ENCODE measurements at places on chromosomes 2 and 18.
A peak's percentile ranks its signal among the peaks of the same experiment; 100 is the strongest.

DNA sequence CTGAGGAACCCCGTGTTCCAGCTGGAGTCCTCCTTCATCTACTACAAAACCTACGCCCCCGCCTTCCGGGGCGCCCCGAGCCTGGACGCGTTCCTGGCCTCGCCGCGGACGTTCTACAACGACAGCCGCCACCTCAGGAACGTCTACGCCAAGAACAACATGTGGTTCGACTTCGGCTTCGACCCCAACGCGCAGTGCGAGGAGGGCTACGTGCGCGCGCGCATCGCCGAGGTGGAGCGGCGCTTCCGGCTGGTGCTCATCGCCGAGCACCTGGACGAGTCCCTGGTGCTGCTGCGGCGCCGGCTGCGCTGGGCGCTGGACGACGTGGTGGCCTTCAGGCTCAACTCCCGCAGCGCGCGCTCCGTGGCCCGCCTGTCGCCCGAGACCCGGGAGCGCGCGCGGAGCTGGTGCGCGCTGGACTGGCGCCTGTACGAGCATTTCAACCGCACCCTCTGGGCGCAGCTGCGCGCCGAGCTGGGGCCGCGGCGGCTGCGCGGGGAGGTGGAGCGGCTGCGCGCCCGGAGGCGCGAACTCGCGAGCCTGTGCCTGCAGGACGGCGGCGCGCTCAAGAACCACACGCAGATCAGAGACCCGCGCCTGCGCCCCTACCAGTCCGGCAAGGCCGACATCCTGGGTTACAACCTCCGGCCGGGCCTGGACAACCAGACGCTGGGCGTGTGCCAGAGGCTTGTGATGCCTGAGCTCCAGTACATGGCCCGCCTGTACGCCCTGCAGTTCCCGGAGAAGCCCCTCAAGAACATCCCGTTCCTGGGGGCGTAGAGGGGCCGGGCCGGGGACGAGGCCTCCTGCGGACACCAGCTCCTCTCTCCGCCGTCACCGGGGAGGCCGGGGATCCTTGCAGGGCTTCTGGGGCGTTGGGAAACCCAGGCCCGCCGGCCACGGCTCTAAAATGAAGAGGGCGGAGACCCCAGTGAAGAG, 5.3 kb upstream of the NEU4 start:
- DNase-seq = peak; percentile 82

DNA sequence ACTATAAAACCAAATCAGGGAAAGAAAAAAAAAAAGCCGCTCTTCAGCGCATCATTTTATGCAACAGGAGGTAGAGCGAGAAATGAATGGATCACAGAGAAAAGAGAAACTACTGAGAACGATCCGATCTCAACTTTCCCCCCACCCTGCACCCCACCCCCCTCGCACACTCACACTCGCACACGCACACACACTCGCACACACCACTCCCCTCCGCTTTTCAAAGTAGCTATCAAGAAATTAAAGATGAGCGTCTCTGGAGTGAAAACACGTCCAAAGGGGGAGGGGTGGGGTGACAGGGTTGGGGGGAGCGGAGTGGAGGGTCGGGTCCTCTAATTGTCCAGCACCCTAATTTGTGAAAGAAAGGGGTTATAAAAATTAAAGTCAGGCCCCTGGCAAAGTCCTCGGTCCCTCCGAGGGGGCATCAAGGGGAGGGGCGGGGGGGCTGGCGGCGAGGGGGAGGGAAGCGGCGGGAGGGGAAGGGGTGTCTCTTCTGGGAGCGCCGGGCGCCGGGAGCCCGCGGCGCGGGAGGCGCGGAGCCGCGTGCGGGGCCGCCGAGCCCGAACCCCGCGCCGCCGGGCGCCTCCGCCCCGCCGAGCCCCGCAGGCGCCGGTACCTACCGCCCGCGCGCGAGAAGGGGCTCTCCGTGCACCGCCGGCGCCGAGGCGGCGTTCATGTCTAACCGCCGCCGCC, 428 bp downstream of the TCF4 start:
- DNase-seq = peak; percentile 58

GRCh38 chr2:150994076-150994475, 267.6 kb downstream of the RBM43 start:
- no peak for DNase-seq

DNA sequence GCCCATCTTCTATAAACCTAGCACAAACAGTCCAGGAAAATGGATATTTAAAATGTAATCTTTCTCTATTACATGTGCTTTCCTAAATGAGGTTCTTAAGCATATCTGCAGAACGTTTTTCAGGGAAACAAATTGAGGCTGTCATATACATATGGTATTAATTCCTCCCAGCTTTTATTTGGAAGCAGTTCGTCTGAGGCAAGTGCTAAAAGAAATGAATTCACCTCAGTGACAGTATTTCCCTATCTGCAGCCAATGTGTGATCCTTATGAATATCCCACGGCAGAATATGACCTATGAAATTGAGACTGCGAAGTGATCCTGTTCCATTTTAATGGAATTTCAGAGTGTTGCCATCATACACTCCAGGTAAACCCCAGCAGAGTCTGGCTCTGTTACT, 7.1 kb downstream of the MYOM1 start:
- no peak for DNase-seq

DNA sequence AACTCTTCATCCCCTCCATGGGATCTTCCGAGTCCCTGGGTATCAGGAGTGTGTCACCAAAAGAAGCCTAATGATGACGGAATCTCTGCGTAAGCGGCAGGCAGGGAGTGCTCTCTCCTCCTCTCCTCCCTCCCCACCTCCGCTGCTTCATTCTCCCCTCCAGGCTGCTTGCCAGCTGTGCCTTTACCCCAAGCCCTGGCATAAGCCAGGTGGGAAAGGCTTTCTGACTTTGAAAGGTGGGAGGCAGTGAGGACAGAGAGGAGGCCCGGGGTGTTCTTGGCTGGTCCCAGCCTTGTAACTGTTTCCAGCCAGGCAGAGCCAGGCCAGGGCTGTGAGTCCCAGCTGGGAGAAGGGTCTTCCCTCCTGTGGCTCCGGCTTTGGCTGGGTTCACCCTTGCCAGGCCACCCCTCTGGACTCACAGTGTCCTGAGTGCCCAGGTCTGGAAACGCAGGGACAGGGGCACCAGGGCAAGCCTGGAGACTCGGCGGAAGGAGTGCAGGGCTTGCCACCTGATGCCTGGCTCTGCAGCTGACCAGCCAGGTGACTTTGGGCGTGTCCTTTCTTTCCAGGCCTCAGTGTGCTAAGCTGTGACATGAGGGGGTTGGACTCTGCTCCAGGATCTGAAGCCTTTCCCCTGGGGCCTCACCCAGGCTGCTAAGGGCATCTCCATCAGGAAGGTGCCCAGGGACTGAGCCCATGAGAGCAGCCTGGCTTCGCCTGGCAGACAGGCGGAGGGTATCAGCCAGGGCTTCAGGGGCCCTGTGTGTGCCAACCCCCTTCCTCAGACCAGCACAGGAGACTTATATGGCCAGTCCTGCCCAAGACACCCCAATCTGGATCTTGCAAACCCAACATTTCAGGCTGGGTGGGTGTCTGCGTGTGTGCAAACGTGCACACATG, 32.7 kb upstream of the HPCAL1 start:
- no peak for DNase-seq

DNA sequence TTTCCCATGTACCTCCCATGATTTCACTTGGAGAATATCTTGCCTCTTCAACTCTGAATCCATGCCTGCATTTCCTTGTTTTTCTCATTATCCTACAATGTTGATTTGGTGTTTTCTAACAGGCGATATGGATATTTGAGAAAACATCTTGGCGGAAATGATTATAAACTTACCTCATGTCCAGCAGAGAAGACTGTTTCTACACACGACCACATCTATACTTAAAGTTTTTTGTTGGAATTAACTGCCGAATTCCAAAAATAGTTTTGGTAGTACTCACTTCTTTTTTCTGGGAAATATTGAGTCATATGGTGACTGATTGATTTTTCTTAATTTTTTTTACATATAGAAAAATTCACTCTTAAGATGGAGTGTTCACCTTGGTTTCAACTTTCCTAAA, 41.4 kb upstream of the TMEFF2 start:
- no peak for DNase-seq

DNA sequence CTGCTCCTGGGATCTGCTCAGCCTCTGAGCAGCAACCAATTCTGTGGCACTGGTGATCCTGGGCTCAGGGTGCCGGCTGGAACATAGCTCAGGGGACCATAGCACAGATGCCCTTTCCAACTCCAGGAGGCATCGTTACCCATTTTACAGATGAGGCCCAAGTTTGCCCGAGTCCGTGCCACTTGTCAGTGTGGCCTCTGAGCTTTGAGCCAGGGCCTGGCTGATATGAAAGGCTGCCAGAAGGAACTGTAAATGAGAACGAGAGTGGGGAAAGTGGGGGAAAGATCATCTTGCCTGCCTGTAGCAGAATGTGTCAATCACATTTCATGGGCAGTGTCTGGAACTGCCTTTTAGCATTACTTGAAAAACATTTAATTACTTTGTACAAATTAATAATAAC, 23.3 kb upstream of the FOSL2 start:
- no peak for DNase-seq

- DNase-seq = no peak
Measured at GRCh38 chr2:11743366-11743765, 3.1 kb upstream of the LPIN1 start.

DNA sequence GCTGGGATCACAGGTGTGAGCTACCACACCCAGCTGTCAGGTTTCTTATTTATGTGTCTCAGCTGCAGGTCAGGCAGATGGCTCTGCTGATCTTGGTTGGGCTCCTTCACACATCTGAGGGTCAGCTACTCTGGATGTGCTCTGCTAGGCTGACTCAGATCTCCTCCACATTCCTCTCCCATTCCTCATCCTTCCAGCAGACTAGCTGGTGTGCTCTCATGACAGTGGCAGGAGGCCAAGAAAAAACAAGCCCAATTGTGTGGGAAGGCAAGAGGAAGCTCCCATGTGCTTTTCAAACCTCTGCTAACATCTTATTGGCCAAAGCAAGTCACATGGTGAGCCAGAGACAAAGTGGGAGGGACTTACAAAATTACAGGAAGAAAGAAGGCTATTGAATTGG, 11.7 kb upstream of the MSH6 start:
- DNase-seq = no peak

GRCh38 chr2:8319219-8319618, 362.6 kb upstream of the ID2 start:
- DNase-seq = no peak

- DNase-seq = peak; percentile 89
Measured at GRCh38 chr18:33201509-33201926, 239.0 kb downstream of the CCDC178 start.

DNA sequence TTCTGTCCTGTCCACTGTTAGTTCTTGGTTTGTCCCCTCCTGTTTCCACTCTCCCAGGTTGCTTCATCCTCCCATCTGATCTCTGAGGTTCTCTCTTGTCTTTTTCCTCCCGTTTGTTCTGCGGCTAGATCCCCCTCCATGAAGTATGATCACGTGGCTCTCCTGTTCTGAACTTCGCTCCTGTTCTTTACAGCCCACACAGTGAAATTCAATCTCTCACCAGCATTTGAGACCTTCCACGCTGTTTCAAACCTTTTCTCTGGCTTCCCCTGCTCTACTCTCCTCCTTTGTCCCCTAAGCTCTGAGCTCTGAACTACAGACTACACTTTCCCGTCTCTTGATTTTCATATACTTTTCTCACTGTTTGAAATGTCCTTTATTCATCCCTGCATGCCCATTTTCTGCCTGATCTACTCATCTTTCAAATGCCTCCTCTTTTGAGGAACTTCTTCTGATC, 83.5 kb downstream of the OSBPL6 start:
- no peak for DNase-seq

- DNase-seq = no peak
Measured at GRCh38 chr18:55422456-55423180, 165.4 kb downstream of the TCF4 start.

DNA sequence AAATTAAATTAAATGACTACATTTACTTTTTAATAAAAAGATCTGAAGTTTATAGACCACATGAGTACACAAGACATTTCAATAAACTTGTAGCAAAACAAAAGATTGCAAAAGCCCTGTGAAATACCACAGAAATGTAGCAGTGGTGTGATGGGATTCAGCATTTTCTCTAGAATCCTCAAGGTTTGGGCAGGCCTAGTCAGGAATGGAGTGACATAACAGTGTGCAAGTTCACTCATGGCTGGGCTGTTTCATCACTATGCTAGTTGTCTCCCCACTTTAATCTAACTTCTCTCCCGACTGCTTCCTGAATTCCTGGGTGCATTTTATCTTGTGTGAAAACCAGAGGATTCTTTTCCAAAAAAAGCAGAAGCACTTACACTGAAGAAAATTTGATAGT, 1089.9 kb upstream of the DDX18 start:
- no peak for DNase-seq

DNA sequence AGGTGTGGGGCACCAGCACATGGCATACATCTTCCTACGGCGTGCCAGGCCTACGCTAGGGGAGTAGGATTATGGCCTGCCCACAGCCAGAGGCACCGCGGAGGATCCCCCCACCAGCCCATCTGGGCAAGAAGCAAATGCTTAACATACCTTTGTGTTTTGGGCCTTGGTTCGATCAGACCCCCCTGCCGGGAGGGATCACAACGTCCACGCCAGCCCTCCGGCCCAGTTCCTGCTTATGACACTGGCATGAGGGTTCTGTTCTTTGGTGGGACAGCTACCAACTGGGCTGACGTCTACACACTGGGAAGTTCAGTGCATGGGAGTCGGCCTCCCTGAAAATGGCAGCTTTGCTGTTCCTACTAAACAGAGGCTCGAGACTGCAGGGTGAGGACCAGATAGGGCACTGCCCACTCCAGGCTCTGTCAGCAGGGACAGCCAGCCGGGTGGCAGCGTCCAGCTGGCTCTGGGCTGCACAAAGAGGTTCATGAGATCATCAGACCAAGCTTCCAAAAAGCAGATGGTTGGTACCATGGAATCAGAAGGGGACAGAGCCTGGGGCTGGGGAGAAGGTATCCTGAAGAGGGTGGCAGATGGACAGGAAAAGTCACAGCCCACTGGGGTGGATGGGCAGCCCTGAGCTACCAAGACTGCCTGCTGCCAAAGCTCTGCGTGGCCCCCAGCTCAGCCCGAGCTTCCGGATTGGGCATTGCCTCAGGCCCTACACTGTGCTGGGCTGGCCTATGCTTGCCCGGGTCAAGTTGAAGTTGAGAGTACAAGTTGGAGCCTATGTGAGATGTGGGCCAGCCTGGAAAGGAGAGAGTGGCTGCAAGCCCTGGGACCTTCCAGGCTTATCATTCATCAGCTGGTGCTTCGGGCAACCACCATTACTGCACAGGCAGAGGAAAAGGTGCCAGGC, 61.7 kb upstream of the TEX51 start:
- DNase-seq = no peak

GRCh38 chr2:178088774-178089270, 16.2 kb upstream of the PDE11A start:
- DNase-seq = no peak

DNA sequence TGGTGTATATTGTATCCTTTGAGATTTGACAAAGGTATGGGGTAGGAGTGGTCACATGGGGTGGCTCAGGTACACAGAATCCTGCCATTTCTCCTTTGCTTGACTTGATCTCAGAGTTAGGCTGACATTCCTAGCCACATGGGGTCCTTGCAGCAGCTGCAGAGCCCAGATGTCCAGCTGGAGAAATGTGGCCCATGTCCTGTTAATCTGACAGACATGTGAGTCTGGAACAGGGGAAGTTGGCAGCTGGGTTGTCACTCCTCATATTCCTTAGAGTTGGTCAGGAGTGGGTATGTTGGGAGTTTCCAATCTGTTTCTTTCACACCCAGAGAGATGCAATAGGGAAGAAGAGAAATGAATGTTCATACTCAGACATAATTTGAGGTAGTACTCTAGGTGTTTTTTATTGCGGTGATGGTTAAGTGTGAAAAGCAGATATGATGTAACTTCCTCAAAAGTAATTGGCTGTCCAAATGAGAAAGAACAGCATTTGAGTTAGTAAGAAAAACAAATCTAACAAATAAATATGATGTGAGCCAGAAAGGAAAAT, 402.6 kb upstream of the MEIS1 start:
- peak; percentile 20 for DNase-seq
